ENCODE measurements at places on chromosomes 6 and 20. TPM values are rescaled to one million over a fixed set of nuclear protein-coding genes. Genes with fewer than 3 reads are reported as not detected.

- DNase-seq = no peak
These were observed 410.4 kb downstream of the MAFB start for GRCh38 chr20:40278673-40279072.

DNA sequence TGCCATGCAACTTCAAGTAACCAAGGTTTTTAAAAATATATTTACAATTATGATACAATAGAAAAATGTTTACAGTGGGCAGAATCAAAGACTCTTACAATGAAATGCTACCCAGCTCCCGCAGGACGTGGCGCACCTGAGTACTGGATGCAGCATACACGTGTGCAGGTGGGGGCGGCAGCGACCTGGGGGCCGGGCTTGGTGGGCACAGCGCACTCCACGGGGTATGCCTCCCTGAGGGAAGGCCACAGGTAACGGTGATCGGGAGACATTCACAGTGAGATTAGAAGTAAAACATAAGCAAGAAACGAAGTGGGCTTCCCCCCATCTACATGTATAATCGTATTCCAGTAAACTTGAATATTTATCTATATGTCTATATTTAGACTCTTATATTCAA, 54.2 kb downstream of the WDR27 start:
- DNase-seq = no peak

DNA sequence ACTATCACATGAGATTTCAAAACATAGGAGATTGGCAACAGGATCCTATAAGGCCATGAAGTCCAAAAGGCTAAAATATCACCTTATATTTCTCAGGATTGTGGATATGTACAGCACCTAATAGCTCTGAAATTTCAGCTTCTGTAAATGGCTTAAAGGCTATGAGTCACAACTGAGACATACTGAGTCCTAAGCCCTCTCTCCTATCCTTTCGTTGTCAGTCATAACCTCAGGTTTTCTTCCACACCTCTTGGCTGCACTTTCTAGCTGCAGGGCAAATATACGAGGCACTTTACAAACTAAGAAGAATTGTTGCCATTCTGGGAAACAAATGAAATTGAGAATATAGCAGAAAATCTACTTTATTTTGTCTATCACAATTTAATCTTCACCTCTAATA, 969.9 kb upstream of the EPHA7 start:
- no peak for DNase-seq

DNA sequence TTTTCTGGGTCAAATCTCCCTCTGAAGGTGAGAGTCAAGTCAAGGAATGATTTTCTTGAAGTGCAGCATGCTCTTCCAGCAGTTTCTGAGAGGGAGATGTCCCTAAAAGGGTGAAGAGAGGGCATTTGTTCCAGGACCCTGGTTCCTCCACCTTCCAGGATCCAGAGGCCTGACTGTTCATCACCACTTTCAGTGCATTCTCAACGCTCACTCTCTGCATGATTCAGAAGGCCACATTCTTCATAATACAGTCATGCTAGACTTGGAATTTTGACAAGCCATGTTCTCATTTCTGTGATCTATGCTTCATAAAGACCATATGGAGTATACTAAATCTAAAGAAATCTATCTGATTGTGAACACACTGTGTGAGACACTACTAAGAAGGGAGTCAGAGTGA, 85.1 kb downstream of the PDE7B start:
- no peak for DNase-seq

- no peak for DNase-seq
These were observed 44.3 kb downstream of the TM9SF4 start for GRCh38 chr20:32153771-32154170.

Gene TRIM15
- total RNA-seq = not detected

Gene ADGB
- total RNA-seq = not detected

Data from neural crest cell (in vitro differentiated cells).